ENCODE measurements at places on chromosomes 11 and 22.

- DNase-seq: no peak
Measured at GRCh38 chr11:45354976-45355705, 69.0 kb upstream of the SYT13 start.

DNA sequence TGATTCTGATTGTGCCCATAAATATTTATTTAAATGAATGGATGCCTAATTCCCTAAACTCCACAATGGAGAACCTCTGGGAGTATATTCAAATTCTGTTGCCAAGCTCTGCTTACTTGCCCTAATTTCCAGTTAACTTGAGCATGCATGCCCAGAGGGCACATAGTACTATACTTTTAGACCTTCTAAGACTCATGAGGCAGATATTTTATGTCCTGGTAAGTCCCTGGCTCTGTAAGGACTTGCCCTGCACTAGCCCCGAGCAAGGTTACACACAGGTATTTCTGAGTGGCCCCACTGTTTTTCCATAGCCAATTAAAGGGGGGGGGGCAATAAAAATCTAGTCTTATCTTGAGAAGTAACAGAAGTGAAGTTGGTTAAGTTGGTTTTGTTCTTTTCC is 21.1 kb upstream of the CAPRIN1 start:
- no peak for DNase-seq

DNA sequence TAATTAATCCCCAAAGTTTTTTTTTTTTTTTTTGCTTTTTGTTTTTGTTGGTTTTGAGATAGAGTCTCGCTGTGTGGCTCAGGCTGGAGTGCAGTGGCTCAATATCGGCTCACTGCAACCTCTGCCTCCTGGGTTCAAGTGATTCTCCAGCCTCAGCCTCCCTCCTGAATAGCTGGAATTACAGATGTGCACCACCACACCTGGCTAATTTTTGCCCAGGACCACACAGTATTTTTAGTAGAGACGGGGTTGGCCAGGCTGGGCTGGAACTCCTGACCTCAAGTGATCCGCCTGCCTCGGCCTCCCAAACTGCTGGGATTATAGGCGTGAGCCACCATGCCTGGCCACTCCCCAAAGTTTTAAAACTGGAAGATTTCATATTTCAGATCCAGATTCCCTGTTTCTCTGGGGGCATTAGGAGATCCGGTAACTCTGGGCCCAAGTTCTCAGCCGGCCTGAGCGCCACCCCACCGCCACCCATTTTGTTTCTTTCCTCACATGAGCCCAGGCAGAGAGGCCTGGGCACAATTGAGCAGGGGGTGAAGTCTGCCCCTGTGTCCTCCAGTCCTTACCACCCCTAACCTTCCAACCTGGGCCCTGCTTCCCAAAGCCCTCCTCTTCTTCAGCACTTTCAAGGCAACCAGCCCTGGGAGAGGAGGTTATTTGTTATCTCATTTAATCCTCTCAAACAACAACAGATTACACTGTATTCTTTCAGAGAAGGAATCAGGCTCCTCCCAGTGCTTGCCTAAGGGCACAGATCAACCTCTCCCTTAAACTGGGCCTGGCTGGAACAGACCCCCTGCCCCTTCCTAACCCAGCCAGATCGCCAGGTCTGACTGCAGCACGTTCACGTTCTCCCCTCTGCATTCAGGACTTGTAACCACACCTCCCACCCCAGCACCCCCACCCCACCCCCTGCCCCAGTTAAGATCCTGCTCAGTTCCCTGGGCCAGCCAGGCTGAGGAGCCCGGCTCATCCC is 1.9 kb upstream of the CSNK1E start:
- no peak for DNase-seq

- peak; percentile 58 for DNase-seq
Measured at GRCh38 chr11:14644226-14645014, 816 bp downstream of the PDE3B start.

DNA sequence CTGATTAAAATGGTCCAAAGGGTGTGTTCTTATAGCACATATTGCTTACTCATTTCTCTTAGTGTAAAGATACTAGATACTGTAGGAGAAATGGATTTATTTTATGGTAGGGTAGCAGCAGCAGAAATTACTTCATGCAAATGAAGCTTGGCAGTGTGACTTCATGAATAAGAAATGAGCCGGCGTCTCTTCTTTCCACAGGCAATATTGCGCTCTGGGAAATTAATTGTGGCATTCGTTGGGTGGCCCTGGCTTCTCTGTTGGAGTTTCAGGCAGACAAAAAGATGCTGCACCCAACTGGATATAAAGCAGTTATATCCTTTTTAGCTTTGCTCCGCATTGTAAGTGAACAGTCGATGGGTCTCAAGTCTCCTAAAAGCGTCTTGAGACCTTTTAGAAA is 211.0 kb upstream of the NAV2 start:
- no peak for DNase-seq

GRCh38 chr11:131928992-131929391 is 558.6 kb downstream of the NTM start:
- DNase-seq: no peak

GRCh38 chr11:86861810-86862209 is 61.5 kb downstream of the PRSS23 start:
- no peak for DNase-seq

DNA sequence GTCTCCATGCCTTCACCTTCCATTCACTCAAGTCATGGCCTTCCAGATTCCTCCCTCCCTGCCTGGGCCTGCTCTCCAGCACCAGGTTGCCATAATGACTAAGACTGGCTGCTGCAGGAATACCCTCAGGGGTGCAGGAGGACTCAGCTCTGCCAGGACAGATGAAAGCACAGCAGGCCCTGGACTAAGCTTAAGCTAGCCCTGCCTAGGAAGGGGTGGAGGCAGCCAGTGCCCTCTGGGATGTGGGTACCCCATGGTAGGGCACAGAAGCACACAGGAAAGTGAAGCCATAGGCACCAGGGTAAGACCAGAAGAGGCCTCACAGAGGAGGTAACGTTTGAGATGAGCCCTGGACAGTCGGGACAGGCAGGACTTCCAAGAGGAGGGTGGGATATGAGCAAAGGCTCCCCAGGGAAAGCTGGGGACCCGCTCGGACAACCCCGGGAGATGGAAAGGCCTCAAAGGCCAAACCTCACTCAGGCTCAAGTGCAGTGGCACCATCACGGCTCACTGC is 3.0 kb upstream of the RIN1 start:
- DNase-seq: no peak

Data from SJCRH30 (cell line).